AG09319 (cell line): ENCODE measurements at places on chromosomes 7 and 10.

DNA sequence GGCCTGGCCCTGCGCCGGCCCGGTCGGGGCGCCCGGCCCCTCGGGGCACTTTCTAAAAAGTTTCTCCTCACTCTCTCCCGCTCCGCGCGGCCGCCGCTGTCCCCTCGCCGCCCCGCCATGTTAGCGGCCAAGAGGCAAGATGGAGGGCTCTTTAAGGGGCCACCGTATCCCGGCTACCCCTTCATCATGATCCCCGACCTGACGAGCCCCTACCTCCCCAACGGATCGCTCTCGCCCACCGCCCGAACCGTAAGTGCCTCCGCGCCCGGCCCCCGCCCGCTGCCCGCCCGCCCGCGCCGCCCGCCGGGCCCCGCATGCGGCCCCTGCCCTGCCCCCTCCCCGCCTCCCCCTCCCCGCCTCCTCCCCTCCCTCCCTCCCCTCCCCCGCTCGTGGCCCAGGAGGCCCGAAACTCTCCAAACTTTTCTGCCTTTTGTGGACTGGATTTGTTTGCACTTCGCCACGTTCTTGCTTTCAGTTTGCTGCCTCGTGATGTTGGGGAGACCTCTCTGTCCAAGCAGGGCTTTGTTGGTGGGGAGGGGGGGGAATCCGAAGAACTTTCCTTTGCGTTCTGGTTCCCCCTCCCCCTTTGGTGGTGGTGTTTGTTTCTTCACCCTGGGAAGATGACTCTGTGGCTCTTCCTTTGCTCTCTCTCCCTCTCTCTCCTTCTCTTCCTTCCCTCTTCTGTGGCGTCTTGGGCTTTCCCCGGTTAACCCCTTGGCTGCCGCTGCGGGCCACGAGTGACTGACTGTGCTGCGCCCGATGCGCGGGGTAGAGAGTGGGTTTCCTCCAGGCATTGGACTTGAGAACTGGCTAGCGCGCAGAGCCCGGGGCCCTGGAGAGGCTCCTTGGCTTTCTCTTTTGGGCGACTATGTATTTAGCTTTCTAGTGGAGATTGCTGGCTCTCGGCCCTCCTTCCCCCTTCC, 1.6 kb downstream of the TCF7L2 start:
- peak; percentile 45 for DNase-seq

GRCh38 chr7:132742189-132742612, 165.9 kb upstream of the PLXNA4 start:
- peak; percentile 15 for DNase-seq

- DNase-seq, result peak; percentile 87
These were observed 28.2 kb downstream of the PFKP start for GRCh38 chr10:3095373-3096139.

DNA sequence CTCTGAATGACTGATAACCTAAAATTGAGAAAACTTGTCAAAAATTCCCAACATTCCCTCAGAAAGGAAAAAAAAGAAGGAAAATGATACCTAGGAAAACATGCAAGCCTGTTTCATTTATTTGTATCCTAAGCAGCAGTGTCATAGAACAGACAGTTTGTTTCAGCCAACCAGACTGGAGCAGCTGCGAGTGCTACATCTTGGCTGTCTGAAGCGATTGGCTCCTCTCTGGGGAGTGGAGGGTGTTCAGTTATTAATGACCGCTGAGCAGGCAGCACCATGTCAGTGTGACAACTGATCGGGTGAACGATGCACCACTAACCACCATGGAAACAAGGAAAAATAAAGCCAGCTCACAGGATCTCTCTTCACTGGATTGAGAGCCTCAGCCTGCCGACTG, at the start of gene LRRN3:
Gene LRRN3 (plus strand): TSS at position 282 of the 400 bp plus-strand sequence. CDS start 31,646 bp downstream, outside the sequence.
- no peak for DNase-seq

- no peak for DNase-seq
These were observed 36.2 kb upstream of the HECW1 start for GRCh38 chr7:43076189-43076605.

- no peak for DNase-seq
These were observed 148.1 kb upstream of the RSU1 start for GRCh38 chr10:16965344-16965616.

GRCh38 chr10:116849248-116850057, at the start of gene ENO4:
TSS of gene ENO4 (plus strand) at chr10:116849499. CDS start at chr10:116849567, 68 bp downstream.
- peak; percentile 35 for DNase-seq

GRCh38 chr7:149071182-149071635, 19.3 kb downstream of the ZNF786 start:
- no peak for DNase-seq
